ENCODE measurements at places on chromosomes 2 and 18. TPM values are rescaled to one million over a fixed set of nuclear protein-coding genes. Genes with fewer than 3 reads are reported as not detected.

RNF152 gene
- total RNA-seq: 0.92 TPM

MYO5B gene
- total RNA-seq: 0.07 TPM

DPYSL5 gene
- total RNA-seq: not detected

REG3A gene
- not detected for total RNA-seq

TMEM18 gene
- total RNA-seq: 21.5 TPM

VWC2L gene
- total RNA-seq: not detected

DNA sequence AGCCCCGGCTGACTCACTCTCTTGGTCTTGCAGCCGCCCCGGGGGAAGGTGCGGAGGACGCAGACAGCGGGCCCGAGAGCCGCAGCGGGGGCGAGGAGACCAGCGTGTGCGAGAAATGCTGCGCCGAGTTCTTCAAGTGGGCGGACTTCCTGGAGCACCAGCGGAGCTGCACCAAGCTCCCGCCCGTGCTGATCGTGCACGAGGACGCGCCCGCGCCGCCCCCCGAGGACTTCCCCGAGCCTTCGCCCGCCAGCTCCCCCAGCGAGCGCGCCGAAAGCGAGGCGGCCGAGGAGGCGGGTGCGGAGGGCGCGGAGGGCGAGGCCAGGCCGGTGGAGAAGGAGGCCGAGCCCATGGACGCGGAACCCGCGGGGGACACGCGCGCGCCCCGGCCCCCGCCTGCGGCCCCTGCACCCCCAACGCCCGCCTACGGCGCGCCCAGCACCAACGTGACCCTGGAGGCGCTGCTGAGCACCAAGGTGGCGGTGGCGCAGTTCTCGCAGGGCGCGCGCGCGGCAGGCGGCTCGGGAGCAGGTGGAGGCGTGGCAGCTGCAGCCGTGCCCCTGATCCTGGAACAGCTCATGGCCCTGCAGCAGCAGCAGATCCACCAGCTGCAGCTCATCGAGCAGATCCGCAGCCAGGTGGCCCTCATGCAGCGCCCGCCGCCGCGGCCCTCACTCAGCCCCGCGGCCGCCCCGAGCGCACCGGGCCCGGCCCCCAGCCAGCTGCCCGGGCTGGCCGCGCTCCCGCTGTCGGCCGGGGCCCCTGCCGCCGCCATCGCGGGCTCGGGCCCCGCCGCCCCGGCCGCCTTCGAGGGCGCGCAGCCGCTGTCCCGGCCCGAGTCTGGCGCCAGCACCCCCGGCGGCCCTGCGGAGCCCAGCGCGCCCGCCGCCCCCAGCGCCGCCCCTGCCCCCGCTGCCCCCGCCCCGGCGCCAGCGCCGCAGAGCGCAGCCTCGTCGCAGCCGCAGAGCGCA, 12.7 kb downstream of the SALL3 start:
- no peak for DNase-seq

DNA sequence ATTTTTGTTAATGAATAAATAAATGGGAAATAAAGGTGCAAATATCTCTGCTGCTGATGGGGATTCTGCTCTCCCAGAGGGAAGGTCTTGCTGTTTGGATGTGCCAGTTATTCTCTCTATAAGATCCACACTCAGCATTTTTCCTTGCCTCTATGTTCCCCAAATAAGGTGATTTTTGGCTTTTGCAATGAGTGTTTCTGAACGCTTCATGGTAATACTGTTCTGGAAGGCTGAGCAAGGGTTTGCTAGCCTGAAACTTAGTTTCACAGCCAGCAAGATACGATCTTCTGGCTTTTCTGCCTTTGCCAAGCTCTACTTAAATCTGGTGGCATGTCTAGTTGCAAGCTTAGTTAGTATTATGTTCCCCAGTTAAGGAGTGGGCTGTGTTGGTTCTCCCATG, 114.6 kb downstream of the LPIN1 start:
- DNase-seq: no peak

- peak; percentile 40 for DNase-seq
These were observed 19.2 kb downstream of the TMEM185B start for GRCh38 chr2:120204022-120204405.

- DNase-seq: no peak
These were observed 327 bp downstream of the LTBP1 start for GRCh38 chr2:32947076-32947483.

DNA sequence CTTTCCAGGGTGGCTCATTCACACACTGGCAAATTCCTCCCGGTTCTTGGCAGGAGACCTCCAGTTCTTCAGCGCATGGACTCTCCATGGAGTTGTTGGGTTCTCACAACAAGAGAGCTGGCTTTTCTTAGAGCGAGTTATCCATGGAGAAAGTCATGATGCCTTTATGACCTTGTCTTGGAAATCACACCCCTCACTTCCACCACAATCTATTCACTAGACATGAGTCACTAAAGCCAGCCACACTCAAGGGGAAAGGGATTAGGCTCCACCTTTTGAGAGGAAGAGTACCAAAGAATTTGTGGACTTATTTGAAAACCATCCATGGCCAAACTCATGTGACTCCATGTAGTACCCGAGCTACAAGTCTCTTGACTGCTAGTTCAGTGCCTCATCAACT, 160.5 kb downstream of the SETBP1 start:
- DNase-seq: no peak

DNA sequence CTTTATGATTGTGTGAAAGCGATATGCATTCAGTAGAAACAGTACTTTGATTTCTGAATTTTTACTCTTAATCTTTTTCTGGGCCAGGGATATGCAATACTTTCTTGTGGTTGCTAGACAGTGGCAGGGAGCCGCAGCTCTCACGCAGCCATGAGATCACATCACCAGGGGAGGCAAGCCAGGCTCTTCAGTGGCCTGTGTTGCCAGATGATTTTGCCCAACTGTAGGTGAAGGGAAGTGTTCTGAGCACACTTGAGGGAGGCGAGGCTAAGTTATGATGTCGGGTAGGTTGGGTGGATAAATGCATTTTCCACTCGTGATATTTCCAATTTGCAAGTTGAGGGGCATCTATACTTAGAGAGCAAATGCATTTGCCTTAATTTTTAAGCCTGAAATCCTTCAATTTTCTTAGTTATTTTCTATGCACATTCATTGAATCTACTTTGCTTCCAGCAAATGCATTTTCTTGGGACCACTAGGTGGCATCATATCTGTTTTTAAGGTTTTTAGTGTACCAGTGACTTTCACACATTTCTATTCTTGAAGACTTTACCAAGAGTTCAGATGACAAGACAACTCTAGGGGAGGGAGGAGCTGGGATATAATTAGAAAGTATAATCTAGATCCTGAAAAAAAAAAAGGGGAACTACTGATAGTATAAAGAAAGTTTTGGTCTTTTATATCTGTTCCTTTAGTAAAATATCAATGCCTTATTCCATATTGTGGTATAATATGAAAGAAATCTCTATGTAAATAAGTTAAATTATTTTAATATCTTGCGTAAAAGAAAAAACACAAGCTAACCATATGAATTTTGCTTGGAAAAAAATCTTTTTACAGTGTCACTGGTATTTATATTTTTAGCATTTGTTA, 643.3 kb downstream of the SOCS6 start:
- no peak for DNase-seq

GRCh38 chr2:20648206-20648605, 2.7 kb downstream of the HS1BP3 start:
- no peak for DNase-seq

GRCh38 chr2:121722479-121722878, 14.2 kb downstream of the NIFK start:
- no peak for DNase-seq

- DNase-seq: no peak
These were observed 201.9 kb upstream of the RBMS1 start for GRCh38 chr2:160695402-160696086.

- DNase-seq: no peak
These were observed 6.3 kb upstream of the LTBP1 start for GRCh38 chr2:32940316-32940997.

DNA sequence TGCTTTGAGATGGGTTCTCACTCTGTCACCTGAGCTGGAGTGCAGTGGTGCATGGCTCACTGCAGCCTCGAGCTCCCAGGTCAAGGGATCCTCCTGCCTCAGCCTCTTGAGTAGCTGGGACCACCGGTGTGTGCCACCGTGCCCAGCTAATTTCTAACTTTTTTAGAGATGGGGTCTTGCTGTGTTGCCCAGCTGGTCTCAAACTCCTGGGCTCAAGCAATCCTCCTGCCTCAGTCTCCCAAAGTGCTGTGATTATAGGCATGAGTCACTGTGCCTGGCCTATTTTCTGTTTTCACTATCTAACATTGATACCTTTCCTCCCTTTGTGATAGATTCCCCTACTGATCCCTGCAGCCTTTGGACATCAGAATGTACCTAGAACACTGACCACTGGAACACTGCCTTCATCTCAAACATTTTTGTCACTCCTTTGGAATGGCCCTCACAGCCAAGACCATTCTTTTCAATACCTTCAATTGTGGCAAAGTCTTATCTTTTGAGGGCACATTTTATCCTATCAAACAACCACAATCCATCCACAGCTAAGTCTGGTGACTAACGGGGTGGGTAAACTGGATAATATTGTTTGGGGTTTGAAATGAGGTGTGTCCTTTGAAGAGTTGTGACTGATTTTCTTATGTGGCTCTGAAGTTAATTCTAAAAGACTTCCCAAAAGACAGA, 43.7 kb downstream of the EPAS1 start:
- no peak for DNase-seq

GRCh38 chr18:63579616-63580015, 7.5 kb upstream of the SERPINB13 start:
- no peak for DNase-seq

DNA sequence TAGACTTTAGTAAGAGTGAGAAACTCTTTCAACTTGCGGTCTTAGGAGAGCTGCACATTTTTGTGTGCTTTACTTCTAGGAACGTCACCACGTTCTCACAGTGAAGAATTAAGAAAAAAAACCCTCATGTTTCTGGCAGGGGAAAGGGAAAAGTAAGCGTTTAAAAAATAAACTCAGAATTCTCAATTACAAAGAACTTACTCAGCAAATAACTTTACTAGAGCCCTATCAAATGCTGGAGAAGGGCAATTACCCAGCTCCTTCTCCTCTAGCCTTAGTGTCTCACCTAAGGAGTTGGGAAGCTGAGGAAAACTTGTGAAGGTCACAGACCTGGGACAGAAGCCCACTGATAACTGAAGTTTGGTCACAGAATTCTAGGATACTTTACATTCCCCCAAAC, 1500.3 kb downstream of the LRP1B start:
- DNase-seq: no peak

DNA sequence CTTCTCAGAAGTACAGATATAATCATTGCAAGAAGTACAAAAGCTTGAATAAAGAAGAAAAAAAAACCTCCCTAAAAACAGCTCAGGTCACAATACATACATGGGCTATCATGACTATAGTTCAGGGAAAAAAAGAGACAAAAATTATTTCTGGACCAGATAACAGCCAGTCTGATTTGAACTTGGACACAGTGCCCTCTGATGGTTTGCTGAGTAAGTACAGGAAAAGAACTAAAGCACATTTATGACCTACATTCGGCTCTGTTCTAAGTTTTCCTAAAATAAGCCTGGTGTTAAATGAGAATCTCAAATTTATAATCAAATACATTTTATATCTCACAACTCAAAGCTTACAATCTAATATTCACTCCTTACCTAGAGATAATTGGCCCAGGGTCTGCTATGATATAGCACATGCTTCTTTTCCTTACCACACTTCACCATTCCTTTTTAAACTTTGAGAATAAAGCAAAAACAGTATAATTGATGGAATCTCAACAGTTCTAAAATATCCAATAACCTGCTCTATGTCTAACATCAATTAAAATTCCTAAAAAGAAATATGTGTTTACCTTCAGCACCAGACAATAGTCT, 81.1 kb downstream of the RAPH1 start:
- peak; percentile 79 for DNase-seq

DNA sequence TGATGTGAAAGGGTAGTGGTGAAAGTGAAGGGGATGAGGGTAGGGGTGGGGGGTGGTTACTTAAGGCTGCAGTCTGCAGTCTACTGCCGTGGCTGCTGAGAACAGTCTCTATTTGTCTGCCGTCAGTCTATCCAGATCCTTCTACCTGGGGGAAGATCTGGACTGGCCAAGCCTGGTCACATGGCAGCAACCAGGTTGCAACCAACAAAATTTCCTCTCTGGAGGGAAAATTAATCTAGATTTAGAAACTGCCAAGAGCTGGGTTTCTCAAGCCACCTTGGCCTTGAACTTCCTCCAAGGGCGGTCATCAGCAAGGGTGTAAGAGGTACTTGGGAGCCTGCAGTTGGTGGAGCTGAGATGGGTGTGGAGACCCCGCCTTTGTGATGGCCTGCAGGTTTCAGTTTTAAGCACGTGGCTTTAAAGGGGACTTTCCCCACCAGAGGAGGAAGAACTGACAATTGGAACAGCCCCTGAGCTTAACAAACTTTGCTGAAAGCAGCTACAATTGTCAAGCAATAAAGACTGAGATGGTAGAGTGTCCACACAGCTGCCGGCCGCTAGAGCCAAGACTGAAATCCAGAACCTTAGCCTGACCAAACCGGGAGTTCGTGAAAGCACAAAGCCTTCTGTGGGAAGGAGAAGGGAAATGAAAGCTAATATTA, 31.4 kb upstream of the KCMF1 start:
- peak; percentile 95 for DNase-seq

GRCh38 chr18:52242711-52243110, 97.3 kb upstream of the DCC start:
- DNase-seq: no peak

- no peak for DNase-seq
These were observed 13.5 kb downstream of the ANKRD12 start for GRCh38 chr18:9150121-9150520.

GRCh38 chr2:47344890-47345589, 57.9 kb upstream of the MSH2 start:
- DNase-seq: no peak

DNA sequence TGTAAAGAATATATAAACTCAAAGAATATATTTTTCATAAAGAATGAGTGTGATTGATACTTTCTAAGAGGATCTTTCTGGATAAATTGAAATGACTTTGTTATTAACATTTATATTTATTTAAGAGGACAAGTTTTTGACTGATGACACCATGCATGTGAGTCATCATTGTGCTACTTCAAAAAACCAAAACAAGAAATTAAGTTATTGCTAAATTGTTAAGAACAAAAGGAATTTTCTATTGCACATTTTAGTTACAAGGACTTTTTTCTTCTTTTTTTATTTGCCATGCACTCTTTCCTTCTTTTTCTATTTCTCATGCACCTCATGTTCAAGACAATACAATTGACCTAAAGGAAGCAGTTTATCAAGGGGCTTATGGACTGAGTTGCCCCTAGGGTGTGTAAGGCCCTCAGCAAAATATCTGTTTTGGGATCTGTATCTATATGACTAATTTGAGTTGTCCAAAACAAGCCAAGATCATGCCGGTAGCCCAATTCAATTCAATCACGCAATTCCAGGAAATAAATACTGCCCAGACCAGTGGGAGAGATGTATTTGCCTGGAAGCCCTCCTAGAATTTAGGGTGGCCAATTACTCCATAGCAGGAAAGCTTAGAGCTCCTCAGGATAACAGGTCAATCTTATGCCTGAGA, 654.3 kb downstream of the METTL4 start:
- DNase-seq: no peak

- DNase-seq: no peak
These were observed 25.1 kb downstream of the THNSL2 start for GRCh38 chr2:88195246-88195645.

Data from activated CD4-positive, alpha-beta T cell treated with anti-CD3 and anti-CD28 coated beads, Interleukin-2, amount 10 ng/mL, durations not matched to agents 24 days and 14 days (primary cell).